Stimulated activated CD8-positive, alpha-beta memory T cell treated with anti-CD3 and anti-CD28 coated beads, Interleukin-4, amount 100 ng/mL, for 1 hour (primary cell): ENCODE measurements at places on chromosomes 1 and 21.
A peak's percentile ranks its signal among the peaks of the same experiment; 100 is the strongest.

- no peak for DNase-seq
Measured at GRCh38 chr1:34688006-34688741, 66.7 kb upstream of the GJB5 start.

GRCh38 chr1:151509350-151510019 lies 1.7 kb upstream of the CGN start:
- no peak for DNase-seq

- DNase-seq: no peak
Measured at GRCh38 chr1:178566187-178566586, 53.3 kb downstream of the TEX35 start.

GRCh38 chr1:178693366-178693765 lies 31.7 kb upstream of the RALGPS2 start:
- no peak for DNase-seq

- DNase-seq: no peak
Measured at GRCh38 chr1:78560811-78561210, 59.4 kb upstream of the IFI44L start.

GRCh38 chr1:65075123-65075976 lies 72.7 kb upstream of the AK4 start:
- peak; percentile 40 for DNase-seq

DNA sequence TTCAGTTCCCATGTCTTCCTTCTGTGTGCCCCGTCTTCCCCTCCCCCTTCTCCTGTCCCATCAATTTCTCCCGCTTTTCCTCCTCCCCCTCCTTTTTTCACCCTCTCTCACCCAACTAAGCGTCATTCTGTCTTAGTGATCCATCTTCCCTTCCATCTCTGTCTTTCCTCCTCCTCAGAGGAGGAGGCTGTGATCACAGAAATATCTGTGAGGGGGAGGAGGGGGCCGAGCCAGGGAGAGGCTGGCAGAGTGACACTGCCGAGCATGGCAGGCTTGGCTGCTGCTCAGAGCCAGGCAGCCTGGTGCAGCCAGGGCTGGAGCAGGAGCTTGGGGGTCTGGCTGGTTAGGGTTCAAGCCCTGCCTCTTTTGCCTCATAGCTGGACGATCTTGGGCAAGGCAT lies 7.6 kb downstream of the HTR6 start:
- no peak for DNase-seq

DNA sequence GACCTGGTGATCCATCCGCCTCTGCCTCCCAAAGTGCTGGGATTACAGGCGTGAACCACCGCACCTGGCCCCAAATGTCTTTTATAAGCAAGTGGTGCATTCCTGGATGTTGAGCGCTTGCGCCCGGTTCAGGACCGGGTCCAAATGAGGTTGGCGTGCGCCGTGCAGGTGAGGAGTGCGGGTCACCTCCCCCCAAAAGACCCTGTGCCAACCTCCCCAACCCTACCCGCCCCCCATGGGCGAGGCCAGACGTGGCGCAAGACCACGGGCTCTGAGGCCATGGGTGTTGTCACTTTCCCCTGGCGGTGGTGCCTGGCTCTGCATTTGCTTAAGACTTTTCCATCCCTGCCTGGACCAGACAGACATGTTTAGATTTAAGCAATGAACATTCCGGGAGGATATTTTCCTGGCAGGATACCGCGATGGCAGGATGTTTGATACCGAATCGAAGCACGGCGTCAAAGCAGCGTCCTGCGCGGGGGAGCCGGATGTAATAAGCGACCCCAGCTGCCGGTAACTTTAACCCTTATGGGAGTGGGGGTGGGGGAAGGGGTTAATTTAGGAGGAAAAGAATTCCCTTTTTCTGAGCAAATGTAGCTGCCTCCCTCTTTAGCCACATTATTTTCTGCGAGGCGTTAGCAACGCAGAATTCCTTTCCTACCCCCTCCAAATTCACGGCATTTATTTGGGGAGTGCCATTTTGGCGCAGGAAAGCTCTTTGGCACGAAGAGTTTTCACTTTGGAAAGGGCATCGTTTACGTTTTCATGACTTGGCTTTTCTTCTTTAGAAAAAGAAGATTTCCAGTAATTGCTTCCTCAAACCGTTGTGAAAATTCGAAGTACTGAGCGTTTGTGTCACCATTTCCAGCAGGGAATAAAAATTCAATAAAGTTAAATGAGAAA lies 27.8 kb upstream of the RNF187 start:
- DNase-seq: no peak

DNA sequence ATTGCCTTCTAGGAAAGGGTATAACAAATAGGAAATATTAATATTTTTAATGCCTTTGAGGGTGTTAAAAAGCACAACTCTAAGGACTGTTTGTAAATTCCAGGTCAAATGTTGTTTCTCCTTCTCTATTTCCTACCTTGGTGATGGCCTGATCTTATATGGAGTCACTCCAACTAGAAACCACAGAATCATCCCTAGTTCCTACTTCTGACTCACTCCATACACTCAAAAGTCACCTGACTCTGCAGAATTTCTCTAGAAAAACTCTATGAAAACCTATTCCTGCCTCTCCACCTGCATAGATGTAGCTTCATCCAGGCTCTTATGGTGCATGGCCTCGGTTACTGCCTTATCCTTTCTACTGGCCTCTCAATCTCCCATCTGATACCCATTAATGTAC lies 14.5 kb downstream of the RGS4 start:
- no peak for DNase-seq

- DNase-seq: no peak
Measured at GRCh38 chr1:34785231-34785874, 4.3 kb downstream of the GJB3 start.

DNA sequence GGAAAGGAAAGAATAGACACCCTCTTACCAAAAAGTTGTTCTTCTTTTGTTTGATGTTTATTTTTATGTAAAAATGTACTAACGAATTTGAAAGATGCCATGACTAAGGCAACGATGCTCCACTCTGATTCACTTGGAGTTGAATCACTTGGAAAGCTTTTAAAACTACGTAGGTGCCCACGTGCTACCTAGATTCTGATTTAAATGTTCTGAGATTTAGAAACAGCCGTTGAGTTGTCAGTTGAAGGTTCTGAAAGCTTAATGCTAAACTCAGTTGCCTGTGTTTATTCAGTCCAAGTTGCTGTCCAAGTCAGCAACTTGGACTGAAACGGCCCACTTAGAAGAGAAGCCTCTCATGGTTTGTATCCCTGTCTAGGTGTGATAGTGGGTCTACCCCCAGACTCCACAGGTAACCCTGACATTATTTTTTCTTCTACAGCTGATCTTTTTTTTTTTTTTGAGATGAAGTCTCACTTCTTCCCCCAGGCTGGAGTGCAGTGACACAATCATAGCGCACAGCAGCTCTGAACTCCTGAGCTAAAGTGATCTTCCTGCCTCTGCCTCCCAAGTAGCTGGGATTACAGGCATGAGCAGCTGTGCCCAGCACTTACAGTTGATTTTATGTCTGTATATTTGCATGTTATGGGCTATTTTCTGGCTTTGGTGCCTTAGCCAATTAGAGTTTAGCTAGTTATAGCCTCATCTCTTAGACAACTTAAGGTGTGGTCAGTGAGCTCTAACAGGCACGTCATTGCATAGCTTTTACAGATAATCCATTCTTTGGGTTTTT lies 1.4 kb upstream of the VAMP4 start:
- DNase-seq: no peak

GRCh38 chr1:50700214-50700613 lies 259.9 kb downstream of the FAF1 start:
- no peak for DNase-seq

GRCh38 chr1:208137193-208137592 lies 107.0 kb downstream of the PLXNA2 start:
- no peak for DNase-seq

GRCh38 chr1:246297279-246298265 lies 209.5 kb downstream of the SMYD3 start:
- DNase-seq: no peak

GRCh38 chr1:36787312-36787913 lies 246.9 kb downstream of the GRIK3 start:
- no peak for DNase-seq

- no peak for DNase-seq
Measured at GRCh38 chr1:19885821-19886220, 3.6 kb downstream of the OTUD3 start.

- DNase-seq: no peak
Measured at GRCh38 chr1:218365226-218365999, 20.3 kb downstream of the TGFB2 start.

GRCh38 chr1:237316352-237316751 lies 274.4 kb downstream of the RYR2 start:
- no peak for DNase-seq

GRCh38 chr1:13651279-13651678 lies 48.7 kb upstream of the PRDM2 start:
- DNase-seq: no peak

GRCh38 chr21:44082648-44083440 lies 24.4 kb upstream of the PWP2 start:
- DNase-seq: no peak

DNA sequence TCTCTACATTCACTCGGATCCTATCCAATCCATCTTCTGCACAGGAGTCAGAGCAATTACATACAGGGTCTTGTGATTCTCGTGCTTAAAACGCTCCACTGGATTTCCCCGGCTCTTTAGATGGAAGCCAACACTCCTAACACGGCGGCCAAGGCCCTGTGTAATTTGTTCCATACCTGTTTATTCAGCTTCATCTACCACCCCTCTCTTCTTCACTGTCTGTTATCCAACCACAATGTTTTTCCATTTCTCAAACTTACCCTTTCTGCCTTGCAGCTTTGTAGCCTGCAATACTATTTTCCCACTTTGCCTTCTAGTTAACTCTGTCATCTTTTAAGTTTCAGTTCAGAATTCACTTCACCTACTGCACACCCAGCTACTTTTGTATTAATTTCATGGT lies 249.6 kb upstream of the USP25 start:
- DNase-seq: no peak

DNA sequence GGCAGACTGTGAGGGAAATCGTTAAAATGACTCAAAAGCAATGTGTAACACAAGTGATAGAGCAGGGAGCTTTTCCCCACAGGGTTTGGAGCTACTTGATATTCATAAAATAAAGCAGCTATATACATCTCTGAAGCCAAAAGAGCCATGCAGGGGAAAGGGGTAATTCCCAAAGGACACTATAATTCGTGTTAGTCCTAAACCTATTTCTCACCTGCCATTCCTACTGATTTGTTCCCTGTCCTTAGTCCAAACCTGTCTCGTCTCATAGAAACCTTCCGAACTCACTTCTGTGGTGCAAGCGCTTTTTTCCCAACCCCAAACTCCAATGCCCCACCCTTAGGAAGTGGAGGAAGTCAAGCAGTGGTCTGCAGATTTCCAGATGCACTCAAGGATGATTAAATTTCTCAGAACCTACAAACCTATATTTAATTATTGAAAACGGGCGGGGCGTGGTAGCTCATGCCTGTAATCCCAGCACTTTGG lies 946 bp upstream of the HNRNPR start:
- DNase-seq: no peak

DNA sequence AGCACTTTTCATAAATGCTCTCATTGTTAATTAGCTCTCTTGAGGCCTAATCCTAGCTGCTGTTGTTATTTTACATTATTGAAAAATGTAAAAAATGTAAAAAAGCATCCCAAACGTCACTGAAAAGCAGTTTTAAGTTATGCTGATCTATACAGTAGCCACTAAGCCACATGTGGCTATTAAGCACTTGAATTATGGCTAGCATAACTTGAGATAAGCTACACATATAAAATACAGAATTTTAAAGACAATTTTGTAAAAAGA lies 18.4 kb upstream of the DNASE2B start:
- no peak for DNase-seq

DNA sequence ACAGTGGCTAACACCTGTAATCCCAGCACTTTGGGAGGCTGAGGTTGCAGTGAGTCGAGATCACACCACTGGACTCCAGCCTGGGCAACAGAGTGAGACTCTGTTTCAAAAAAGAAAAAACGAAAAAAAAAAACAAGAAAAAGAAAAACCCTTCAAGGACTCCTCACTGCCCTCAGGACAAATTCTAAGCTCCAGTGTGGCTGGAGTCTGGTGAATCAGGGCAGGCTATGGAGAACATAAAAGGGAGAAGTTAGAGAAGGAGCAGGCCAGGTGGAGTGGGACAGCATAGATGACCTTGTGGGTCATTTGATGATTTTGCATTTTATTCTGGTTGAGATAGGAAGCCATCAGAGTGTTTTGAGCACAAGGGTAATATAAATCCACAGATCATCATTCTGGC lies 12.5 kb upstream of the UAP1 start:
- no peak for DNase-seq

DNA sequence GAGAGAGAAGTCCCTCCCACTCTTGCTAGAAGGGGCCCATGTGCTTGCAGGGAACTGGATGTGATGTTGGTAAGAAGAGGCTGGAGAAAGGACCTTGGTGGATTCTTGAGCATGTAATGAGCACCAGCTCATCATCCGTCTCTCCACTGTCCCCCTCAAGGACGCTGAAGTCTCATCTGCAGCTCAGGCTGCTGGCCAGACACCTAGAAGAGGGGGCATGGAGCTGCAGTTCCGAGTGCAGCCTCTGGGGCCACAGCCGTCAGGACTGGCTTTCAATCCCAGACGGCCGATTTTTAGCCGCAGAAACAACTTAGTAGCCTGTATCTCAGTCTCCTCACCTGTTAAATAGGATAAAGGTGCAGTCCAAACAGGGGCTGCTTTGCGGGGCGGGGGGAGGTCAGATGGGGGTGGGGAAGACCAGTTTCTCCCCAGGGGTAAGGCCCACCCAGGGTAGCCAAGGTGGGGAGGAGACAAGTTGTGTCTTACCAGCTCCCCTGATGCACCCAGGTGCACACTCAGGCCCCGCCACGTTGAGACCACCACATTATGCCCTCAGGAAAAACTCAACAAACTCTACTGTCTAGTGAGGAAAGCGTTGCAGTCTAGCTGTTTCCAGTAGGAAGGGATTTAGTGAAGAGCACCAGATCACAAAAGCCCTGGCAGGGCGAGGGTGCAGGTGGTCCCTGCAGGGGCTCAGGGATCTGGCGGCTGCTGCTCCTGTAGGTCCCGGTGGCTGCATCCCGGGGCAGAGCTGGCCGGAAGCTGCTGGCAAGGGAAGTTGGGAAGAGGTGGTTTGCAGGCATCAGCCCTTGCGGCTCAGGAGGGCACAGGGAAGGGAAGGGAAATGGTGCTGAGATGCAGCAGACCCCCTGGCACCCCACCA lies 29.5 kb downstream of the LDLRAP1 start:
- DNase-seq: no peak

GRCh38 chr1:115347282-115347681 lies 9.2 kb upstream of the NGF start:
- no peak for DNase-seq
